ENCODE measurements at places on chromosomes 2 and 18.
A peak's percentile ranks its signal among the peaks of the same experiment; 100 is the strongest.

GRCh38 chr2:133152801-133153200 lies 415.5 kb downstream of the NCKAP5 start:
- H3K4me1 ChIP-seq, result no peaks in the 10 kb centered on the region
- no peak for DNase-seq
- no peak overlapping the region for H3K27ac ChIP-seq
- no peaks in the 10 kb centered on the region for H3K27me3 ChIP-seq
- no peak overlapping the region for H3K4me3 ChIP-seq

DNA sequence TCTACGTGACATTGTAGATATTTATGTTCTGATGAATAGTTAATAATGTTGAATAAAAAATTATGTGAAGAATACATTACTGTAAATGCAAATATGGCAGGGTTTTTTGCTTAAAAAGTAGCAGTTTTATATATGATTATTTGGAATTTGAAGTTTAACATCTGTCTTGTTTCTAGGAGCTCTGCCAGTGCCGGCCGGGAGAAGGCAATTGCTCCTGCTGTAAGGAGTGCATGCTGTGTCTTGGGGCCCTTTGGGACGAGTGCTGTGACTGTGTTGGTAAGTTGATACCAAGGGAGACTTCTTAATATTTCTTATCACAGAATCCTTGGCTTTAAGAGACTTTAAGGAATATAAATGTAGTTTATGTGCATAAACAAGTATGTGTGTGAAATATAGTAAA lies 25.2 kb downstream of the TWSG1 start:
- no peak overlapping the region for H3K27ac ChIP-seq
- H3K4me1 ChIP-seq, result no peaks in the 10 kb centered on the region
- no peaks in the 10 kb centered on the region for H3K36me3 ChIP-seq
- no peak for DNase-seq
- no peaks in the 10 kb centered on the region for H3K27me3 ChIP-seq

- no peak overlapping the region for H3K4me3 ChIP-seq
- DNase-seq, result no peak
- H3K4me1 ChIP-seq, result peaks cover 2% of the 10 kb centered on the region
- peaks cover 6% of the 10 kb centered on the region for H3K27me3 ChIP-seq
- H3K36me3 ChIP-seq, result no peaks in the 10 kb centered on the region
- no peak overlapping the region for H3K27ac ChIP-seq
Observed at GRCh38 chr2:10002681-10003080, 40.7 kb upstream of the KLF11 start.

- H3K36me3 ChIP-seq, result no peaks in the 10 kb centered on the region
- H3K27ac ChIP-seq, result no peak overlapping the region
- no peaks in the 10 kb centered on the region for H3K4me1 ChIP-seq
- H3K27me3 ChIP-seq, result no peaks in the 10 kb centered on the region
Observed at GRCh38 chr2:240896394-240896793, 438 bp upstream of the MAB21L4 start.

DNA sequence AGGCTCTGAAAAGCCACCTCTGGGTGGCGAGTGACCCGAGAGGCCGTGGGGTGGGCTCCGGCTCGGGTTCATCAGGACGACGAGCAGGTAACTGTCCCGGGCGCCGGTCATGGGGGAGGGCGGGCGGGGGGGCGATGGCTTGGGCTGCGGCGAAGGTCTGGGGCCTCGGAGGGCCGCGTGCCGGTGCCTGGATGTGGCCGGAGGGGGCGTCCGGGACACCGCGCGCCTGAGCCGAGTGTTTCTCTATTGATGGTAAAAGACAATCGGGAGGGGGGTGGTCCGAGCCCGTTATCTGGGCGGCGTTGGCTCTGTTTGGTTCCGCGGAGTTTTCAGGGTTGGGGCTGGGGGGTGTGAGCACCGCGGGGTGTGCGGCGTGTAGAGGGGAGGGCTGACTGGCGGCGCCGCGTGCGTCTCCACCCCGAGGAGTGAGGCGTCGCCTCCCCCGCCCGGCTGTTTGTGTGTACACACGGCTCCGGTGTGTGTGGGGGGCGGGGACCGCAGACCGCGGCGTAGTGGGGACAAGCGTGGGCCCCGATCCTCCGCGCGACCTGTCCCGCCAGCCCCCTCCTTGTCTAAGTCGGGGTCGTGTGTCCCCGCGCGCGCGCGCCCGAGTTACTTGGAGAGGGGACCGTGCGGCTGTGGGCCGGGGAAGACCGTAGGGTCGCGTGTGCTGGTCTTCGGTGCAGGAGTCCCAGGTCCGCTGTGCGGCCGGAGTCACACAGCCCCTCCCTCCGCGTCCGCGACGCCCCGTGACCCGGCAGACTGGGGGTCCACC lies 1.6 kb downstream of the CTIF start:
- H3K27me3 ChIP-seq, result peaks cover 36% of the 10 kb centered on the region
- H3K27ac ChIP-seq, result peak overlapping the region; percentile 26
- no peaks in the 10 kb centered on the region for H3K36me3 ChIP-seq
- peak overlapping the region; percentile 86 for H3K4me3 ChIP-seq
- peak; percentile 45 for DNase-seq

DNA sequence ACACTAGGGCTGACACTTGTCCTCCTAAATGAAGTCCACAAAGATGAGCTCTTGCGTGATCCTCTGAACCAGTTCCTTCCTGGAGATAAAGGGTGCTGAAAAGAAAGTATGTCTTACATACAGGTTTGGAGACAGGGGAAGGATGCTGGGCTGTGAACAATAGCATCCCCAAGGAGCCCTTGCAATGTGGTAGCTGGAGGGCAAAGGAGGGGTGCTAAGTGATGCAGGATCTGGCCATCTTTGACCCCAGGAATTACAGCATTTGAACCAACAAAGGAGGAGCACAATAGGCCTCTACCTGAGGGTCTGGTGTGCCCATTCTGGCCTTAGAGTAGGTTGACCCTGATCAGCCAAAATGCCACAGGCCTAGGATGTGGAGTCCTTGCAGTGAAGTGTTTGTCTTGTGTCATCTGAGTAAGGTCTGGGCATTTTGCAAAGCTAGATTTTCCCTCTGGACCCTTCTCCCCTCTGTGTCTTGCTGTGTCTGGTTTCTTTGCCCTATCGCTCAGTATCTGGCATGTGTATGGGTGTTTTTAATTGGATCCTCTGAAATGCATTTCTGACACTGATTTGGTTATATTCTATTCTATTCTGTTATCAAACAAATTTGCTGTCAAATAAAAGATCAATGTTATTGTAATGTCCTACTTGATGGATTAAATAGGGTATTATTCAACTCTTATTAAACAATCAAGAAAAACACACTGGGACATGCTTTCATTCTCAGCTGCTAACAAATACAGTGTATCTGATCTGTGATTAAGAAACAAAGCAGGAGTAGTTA lies 364.8 kb upstream of the MEIS1 start:
- no peak for DNase-seq
- no peaks in the 10 kb centered on the region for H3K27me3 ChIP-seq
- H3K36me3 ChIP-seq, result no peaks in the 10 kb centered on the region
- H3K27ac ChIP-seq, result no peak overlapping the region
- no peaks in the 10 kb centered on the region for H3K4me1 ChIP-seq

DNA sequence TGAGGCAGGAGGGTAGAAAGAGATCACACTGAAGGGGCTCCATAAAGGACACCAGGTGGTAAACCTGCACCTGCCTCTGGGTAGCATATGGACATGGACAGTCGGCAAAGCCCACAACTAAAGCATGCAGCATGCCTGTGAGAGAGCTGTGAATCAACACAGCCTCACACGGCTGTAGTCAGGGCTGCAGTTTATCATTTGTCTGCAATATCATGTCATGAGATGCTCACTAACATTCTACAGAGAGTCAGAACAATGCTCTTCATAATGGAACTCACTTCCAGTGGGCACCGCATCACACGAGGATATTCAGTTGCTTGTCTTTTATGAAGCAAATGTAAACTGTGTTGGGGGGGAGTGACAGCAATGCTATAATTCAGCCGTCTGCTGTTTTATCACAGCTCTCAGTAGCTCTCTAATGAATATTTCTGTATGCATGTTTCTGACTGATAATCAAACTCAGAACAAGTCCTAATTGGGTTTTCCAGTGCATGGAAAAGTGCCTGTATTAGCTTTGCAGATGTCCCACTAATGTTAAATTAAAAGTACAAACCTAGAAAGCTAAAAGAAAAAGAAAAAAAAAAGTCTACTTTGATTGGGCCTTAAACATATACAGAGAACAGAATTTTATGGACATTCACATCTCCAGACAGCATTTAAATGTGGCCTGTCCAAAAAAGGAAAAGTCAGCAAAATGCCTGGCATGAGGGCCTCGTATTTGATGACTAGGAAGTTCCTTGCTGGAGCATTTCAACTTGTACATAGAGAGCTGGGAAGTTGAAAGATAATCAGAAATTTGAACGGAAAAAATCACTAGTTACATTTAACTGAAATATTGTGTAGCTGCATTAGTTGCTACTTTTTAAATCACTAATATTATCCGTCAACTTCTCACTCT lies 406.1 kb upstream of the SOX11 start:
- no peaks in the 10 kb centered on the region for H3K36me3 ChIP-seq
- H3K4me3 ChIP-seq, result no peak overlapping the region
- DNase-seq, result no peak
- H3K27ac ChIP-seq, result no peak overlapping the region

GRCh38 chr2:142031656-142032055 lies 99.2 kb downstream of the LRP1B start:
- H3K27ac ChIP-seq, result no peak overlapping the region
- DNase-seq, result no peak
- no peak overlapping the region for H3K4me3 ChIP-seq

- H3K27ac ChIP-seq, result no peak overlapping the region
- no peaks in the 10 kb centered on the region for H3K27me3 ChIP-seq
- no peak overlapping the region for H3K4me3 ChIP-seq
Observed at GRCh38 chr18:60019463-60019840, 119.7 kb downstream of the PMAIP1 start.

DNA sequence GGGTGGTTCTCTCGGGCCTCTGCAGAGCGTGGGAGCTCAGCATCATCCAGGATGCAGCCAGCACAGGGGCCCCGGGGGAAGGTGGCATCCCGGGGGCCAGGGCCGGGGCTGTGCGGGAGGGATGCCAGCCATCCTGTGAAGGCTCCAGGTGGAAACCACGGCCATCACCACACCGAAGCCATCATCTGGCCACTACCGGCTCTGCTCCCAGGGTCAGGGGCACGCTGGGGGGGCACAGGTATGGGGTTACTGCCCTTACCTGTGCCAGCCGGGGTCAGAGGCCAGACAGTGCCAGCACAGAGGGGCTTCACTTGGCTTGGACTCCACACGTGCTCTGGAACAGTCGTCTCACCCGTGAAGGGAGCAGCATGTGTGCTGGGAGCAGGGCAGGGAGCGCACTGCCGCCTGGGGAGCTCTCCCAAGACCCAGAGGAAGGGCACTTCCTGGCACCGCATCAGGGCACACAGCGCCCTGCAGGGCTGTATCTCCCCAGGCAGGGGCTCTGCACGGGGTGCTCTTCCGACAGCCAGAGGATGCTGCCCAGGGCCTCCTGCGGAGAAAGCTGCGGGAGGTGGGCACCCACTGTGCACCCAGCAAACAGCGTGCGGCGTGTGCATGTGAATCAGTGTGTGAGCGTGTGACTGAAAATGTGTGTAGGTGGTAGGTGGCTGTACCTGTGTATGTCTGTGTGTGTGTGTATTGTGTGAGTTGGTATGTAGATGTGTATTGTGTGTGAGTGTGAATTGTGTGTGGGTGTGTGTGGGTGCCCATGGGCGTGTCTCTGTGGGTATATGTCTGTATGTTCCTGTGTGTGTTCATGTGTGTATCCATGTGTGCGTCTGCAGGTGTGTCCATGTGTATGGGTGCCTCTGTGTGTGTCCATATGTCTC lies 75.0 kb downstream of the PTGR3 start:
- no peaks in the 10 kb centered on the region for H3K4me1 ChIP-seq
- no peak overlapping the region for H3K27ac ChIP-seq
- H3K36me3 ChIP-seq, result no peaks in the 10 kb centered on the region
- no peak overlapping the region for H3K4me3 ChIP-seq
- DNase-seq, result no peak
- H3K27me3 ChIP-seq, result no peaks in the 10 kb centered on the region

- peaks cover 11% of the 10 kb centered on the region for H3K27me3 ChIP-seq
- no peak overlapping the region for H3K27ac ChIP-seq
- no peak for DNase-seq
- no peaks in the 10 kb centered on the region for H3K36me3 ChIP-seq
- no peak overlapping the region for H3K4me3 ChIP-seq
Observed at GRCh38 chr2:25036221-25036559, 5.7 kb upstream of the EFR3B start.

- no peak overlapping the region for H3K27ac ChIP-seq
- no peak for DNase-seq
- H3K27me3 ChIP-seq, result no peaks in the 10 kb centered on the region
- no peaks in the 10 kb centered on the region for H3K4me1 ChIP-seq
- no peak overlapping the region for H3K4me3 ChIP-seq
Observed at GRCh38 chr18:42163321-42163720, 208.3 kb downstream of the PIK3C3 start.

All from T-helper 2 cell treated with Interferon-gamma antibody and Interleukin-4, amounts not matched to agents 5 μg/mL and 100 μg/mL, for 36 hours (primary cell).